ENCODE measurements at places on chromosomes 2 and 18.

- DNase-seq: no peak
These were observed 68.1 kb downstream of the DYSF start for GRCh38 chr2:71521436-71521950.

GRCh38 chr2:25566694-25567093 lies 106.7 kb downstream of the DTNB start:
- peak; percentile 40 for DNase-seq

GRCh38 chr2:117997872-117998454 lies 15.9 kb downstream of the CCDC93 start:
- no peak for DNase-seq

- no peak for DNase-seq
These were observed 440.4 kb downstream of the CCDC85A start for GRCh38 chr2:56624181-56624580.

GRCh38 chr18:6737833-6738232 lies 8.3 kb downstream of the ARHGAP28 start:
- DNase-seq: no peak

DNA sequence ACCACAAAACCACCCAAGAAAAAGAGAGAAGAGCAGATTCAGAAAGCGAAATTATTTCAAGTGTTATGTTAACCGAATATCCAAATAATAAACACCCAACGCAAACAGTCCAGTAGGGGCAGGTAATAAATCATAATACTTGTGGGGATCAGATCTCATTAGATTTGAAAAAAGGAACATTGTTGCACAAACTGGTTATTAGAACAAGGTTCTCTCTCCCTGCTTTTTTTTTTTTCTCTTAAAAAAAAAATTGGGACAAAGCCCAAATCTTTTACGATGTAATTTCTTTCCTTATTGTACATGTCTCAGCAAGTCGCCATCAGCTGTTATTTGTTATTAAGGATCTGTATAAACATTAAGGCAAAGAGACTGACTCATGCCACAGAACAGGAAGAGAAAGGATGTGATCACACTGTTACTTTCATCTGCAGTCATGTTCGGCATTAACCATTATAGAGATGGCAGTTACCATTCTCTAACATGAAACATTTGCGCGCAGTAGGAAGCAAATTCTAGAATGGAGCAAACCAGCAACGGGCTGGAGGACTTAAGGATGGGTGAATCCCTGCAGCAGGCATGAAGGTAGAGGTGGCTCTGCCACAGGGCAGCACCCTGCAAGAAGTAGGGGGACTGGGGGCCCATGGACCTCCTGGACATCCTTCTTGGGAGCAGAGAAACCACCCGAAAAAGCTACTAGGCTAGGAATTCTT lies 42.0 kb downstream of the EPHA4 start:
- DNase-seq: peak; percentile 90

- DNase-seq: no peak
These were observed 7.4 kb upstream of the MBP start for GRCh38 chr18:77140030-77140429.

DNA sequence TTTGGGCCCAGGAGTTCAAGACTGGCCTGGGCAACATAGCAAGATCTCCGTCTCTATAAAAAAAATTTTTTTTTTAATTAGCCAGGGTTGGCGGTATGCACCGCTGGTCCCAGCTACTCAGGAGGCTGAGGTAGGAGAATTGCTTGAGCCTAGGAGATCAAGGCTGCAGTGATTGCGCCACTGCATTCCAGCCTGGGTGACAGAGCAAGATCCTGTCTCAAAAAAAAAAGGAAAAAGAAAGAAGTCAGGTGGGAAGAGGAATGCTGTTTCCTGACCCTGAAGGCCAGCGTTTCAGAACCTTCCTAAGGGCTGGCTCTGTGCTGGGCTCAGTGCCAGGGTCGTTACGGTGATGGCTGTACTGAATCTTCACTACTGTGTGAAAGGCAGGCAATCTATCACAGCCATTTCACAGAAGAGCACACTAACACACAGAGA lies 35.0 kb upstream of the AGAP1 start:
- peak; percentile 34 for DNase-seq

DNA sequence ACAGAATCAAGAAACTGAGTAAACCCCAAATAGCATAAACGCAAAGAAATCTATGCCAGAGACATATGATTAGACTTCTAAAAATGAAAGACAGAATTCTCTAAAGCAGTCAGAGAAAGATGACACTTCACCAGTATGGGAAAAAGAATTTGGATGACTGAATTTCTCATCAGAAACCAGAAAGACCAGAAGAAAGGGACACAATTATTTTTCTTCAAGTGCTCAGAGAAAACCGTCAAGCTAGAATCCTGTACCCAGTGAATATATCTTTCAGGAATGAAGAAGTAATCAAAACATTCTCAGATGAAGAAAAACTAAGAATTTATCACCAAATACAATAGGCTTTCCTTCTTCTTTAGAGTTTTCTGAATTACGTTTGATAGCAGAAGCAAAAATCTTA lies 14.2 kb upstream of the ESPNL start:
- no peak for DNase-seq

GRCh38 chr2:79373358-79374130 lies 139.3 kb upstream of the CTNNA2 start:
- DNase-seq: no peak

GRCh38 chr2:52181080-52181479 lies 1149.1 kb upstream of the NRXN1 start:
- no peak for DNase-seq

DNA sequence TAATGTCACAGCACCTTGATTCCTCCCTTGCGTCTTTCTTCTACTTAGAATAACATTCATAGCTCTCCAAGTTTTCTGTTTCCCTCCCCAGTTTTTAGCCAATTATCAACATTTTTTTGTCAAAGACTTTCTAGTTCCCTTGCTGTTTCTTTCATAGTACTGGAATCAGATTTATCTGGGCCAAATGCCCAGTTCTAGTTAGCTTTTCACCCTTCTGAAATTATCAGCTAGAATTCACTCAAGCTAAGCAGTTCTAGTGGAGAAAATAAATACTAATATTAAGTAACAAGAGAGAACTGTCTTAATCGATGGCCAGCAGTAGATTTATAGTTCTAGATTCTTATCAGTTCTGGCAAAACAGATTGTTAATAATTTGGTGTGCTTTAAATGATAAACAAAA lies 36.2 kb downstream of the EFEMP1 start:
- DNase-seq: peak; percentile 50

DNA sequence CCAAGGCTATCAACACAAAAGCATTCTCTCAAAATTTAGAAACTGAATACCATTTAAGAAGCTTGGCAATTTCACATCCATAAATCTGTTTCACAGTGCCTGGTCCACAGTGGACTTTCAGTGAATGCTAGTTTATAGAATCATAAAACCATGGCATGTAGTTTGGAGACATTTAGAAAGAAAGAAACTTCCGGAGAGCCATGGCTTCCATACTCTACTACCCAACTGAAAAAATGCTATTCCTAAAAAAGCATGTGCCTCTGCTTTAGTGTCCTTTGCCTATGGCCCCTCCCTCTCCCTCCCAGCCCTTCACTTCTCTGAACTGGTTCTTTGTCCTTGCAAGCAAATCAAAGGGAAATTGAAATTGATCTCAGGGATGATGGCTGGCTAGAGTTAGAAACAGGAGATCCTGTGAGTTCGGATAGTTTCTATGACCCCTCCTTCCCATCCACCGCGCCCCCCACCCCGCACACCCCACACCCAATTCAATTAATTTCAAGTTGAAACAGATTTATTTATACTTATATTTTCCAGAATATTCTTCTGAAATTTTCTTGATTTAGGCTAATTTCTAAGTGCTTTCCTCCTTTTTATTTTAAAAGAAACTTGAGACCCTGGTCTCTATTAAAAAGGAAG lies 248.3 kb downstream of the TRIB2 start:
- DNase-seq: no peak

GRCh38 chr2:147790580-147790979 lies 54.2 kb upstream of the ACVR2A start:
- no peak for DNase-seq

DNA sequence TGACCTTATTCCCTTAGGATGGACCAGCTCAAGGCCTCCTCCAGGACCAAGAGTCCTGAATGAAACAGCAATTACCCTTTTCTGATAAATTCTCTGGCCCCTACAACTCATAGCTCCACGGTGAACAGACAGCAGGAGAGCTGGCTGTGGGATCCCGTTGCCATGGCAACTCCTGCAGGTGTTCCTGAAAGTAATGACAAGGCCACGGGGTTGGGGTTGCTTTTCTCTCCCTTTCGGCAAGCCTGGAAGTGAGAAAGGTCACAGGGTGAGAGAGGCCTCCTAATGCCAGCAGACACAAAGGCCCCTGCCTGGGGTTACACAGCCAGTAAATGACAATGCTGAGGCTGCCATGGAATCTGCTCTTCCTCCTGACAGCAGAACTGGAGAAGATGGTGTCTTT lies 403.0 kb downstream of the NBAS start:
- no peak for DNase-seq

GRCh38 chr2:26660363-26660962 lies 19.3 kb upstream of the CIB4 start:
- DNase-seq: no peak

- no peak for DNase-seq
These were observed 95.0 kb downstream of the HNRNPLL start for GRCh38 chr2:38507712-38508111.

GRCh38 chr2:166413255-166413654 lies 37.5 kb upstream of the SCN9A start:
- DNase-seq: peak; percentile 61

GRCh38 chr2:231241755-231242507 lies 43.5 kb downstream of the ARMC9 start:
- DNase-seq: peak; percentile 25

DNA sequence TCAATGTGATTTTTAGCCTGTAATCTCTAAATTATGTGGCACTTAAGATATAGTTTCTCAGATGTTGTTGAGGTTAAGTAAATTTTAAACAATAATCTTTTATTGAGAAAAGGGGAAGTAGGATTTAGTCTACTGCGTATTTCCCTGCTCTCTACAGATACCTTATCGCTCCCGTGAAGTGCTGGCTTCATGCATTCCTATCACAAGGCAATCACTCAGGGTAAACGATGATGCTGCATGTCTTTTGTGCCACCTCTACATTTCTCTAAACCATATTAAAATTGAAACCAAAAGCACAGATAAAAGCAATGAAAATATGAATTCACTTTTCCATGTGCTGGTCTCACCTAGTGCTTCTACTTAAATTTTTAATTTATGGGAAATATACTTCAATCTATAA lies 14.4 kb upstream of the RPE start:
- DNase-seq: no peak

DNA sequence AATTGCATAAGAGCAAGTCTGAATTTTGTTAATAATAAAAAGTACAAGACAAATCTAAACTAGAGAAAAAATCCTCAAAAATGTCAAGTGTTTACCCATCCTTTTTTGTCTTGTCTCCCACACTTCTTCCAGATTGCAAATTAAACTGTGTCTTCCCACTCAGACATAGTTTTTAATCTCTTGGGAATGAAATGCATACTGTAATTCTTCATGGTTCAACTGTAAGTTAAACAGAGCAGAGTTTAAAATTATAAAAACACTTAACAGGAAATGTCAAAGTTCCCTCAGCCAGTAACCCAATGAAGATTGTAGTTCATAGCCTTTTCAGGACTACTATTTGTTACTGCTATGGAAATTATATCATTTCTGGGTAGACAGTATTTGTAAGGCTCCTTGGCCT lies 171.8 kb downstream of the UBE2E3 start:
- DNase-seq: no peak

GRCh38 chr2:104412384-104412783 lies 441.5 kb upstream of the POU3F3 start:
- DNase-seq: peak; percentile 12

GRCh38 chr2:226772389-226773179 lies 27.0 kb downstream of the IRS1 start:
- no peak for DNase-seq

DNA sequence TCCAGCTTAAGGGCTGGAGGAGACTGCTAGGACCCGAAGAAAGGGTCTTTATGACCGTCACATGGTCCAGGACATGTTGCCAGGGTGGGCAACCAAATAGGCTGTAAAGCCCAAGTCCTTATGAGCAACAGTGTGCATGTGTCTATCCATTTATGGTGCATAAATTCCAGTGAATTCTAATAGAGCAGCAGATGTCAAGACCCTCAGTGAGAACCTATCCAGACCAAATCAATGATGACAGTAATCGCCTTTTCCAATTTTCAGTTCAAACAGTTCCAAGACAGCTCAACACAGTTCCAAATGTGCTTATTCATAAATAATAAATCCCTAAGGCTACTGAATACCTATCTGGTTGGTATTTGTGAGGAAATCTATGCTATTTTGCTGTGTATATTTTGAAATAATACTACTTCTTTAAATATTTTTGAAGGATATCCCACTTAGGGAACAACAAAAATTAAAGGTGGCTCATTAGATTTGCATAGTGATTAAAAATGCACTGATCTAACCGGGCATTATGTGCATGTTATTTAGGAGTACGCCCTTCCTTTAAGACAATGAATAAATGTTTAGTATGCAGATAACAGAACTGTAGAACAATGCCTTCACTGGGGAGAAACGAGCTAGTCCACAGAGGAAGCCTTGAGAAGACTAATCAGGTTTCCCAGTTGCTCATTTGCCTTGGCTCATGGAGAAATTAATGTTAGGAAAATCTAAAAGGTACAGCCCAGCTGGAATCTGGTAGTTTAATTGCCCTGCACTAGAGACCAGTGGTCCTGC lies 519.5 kb upstream of the CHAC2 start:
- no peak for DNase-seq

GRCh38 chr2:230850358-230850658 lies 14.4 kb upstream of the ITM2C start:
- no peak for DNase-seq

DNA sequence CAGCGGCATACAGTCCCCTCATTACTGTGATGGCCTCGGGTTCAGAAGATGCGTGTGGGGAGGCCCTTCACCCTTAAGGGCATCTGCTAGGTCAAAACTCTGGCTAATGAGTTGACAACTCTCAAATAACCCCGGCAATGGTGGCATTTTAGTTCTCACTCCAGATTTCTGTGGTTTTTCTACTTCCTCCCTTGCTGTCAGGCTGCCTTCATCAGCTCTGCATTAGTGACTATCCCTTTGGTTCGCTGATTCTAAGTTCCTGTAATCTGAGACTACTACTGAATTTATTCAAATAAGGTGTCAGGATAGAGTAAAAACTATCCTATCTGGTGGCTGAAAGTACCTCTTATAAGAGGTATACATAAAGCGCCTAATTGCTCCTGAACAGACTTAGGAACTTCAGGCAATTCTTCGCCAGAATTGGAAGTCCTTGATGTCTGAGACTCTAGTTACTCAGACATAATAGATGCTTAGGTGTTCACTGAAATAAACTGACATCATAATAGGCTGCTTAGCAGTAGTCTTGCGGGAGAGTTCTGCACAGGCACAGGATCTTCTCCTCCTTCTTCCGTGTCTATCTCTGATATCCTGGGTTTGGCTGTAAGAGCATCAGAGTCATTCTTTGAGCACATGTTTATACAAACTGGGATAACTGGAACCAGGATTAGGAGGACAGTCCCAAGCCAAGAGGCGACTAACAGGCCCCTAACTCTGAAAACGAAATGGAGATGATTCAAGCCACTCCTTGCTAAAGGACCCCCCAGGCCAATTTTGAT lies 194.5 kb downstream of the DNER start:
- DNase-seq: no peak

DNA sequence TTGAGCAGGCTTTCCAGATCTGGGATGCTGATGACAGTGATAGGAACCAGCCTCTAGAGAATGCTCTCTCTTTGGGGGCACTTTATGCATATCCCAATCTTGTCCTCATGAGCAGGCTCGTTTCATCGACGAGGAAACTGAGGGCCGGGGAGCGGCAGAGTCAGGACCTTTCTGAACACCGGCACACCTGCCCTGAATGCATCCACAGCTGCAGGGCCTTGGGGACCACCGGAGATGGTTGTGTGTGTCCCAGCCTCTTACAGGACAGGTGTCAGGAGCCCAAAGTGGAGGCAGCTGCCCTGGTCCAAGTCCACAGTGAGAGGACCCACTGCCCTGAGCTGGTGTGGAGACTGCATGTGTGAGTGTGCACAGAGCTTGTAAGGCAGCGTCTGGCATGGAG lies 47.6 kb upstream of the FAHD2A start:
- DNase-seq: no peak

Data from fibroblast of mammary gland (primary cell).